ENCODE measurements at places on chromosomes 11 and 22.
A peak's percentile ranks its signal among the peaks of the same experiment; 100 is the strongest.

GRCh38 chr11:11220786-11221185 is 132.3 kb downstream of the CSNK2A3 start:
- no peak for DNase-seq

GRCh38 chr22:35598396-35598710 is 18.8 kb downstream of the MB start:
- DNase-seq, result no peak

DNA sequence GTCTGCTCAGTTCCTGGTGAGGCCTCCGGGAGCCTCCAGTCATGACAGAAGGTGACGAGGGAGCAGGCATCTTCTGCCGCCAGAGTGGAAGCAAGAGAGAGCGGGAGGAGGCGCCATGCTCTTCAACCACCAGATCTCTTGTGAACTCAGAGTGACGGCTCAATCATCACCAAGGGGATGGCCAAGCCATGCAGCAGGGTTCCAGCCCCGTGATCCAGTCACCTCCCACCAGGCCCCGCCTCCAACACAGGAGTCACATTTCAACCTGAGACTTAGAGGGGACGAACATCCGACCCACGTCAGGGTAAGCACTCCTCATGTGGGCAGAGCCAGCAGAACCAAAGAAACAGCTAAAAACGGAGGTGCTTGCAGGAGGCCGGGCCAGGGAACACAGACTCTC is 1470.5 kb downstream of the BRD1 start:
- DNase-seq, result no peak

- DNase-seq, result no peak
These were observed 94.2 kb downstream of the FCHSD2 start for GRCh38 chr11:73047773-73048371.

- DNase-seq, result no peak
These were observed 17.8 kb downstream of the AP1B1 start for GRCh38 chr22:29370537-29370936.

DNA sequence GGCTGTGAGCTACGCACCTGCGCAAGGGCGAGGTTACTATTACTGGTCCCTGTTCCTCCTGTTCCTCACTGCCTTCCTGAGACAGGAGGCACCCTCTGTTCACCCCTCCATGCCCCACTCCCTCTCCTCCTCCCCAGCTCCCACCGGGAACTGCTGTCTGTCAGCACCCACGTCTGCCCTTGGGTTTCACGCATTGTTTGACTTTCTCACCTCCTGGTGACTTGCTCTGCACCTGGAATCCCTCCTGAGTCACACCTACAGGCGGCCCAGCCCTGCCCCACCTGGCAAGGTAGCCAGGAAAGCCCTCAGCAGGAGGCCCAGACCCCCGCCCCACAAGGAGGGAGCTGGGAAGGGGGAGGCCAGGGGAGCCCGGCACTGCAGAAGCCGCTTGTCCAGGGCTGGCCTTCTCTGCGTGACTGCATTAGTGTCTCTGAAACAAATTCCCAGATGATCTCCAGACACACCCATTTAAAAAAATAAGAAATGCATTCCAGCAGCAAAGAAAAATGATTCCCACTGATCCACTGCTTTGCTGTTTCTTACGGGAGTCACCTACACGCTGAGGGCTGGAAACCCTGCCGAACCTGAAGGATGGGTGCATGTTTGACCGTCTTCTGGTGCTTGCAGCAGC is 86.4 kb downstream of the CELSR1 start:
- no peak for DNase-seq

GRCh38 chr11:43943372-43943930 is 1.0 kb downstream of the C11orf96 start:
- peak; percentile 26 for DNase-seq

DNA sequence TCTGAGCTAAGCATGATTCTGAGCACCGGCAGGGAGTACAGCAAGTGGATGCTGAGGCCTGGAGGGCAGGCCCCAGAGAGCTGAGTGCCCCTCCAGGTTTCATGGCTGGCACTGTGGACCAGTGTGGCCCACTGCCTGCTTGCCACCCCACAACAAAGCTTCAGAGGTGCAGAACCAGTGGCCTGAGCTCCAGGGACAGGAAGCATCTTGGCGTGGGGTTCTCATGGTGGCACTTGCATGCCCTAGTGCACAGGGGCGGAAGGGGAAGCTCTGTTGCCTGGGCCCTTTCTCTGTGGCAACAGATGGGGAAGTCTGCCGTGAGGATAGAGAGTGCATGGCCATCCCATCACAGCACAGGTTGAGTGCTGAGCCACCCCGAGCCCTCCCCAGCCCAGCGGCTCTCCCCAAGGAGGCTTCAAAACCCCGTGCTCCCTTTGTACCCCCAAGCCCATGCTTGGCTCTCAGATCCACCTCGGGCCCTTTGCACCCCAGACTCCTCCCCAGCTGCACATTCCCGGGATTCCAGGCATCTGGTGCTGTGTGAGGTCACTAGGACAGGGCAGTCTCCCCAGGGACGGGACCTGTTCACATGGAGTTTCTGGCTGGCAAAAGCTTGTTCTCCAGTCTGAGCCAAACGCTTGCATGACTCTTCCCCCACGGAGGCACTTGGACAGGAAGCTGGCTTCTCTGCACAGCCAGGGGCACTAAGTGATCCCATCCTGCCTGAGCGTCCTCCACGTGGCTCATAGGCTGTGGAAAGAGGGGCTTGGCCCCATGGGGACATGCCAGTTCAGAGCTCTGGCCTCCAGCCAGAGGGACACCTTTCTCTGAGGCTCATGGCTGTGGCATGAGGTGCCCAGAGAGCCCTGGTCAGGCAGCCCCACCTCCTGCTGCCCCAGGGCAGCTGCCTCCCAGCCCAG is 4.2 kb downstream of the SLC25A1 start:
- peak; percentile 50 for DNase-seq

DNA sequence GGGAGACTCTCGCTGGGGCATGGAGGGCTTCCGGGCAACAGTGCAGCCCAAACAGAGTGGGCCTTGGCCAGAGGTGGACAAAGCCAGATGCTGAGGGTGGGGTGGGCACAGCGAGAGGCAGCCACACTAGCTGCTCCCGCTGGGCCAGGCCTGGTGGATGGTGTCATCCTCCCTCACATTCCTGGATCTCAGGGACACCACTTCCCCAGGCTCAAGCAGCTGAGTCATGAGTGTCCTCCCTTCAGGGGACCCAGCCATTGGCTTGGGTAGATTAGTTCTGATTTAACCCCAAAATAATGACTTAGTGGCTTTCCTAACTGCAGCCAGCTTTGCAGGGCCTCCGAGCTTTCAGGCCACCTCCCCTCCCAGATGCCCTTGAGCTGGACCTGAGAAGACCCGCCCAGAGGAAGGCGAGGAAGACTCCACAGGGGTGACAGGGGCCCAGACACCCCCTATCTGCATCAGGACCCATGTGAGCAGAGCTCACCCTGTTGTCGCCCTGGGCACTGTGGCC is 25.9 kb upstream of the WNT7B start:
- DNase-seq, result peak; percentile 47

DNA sequence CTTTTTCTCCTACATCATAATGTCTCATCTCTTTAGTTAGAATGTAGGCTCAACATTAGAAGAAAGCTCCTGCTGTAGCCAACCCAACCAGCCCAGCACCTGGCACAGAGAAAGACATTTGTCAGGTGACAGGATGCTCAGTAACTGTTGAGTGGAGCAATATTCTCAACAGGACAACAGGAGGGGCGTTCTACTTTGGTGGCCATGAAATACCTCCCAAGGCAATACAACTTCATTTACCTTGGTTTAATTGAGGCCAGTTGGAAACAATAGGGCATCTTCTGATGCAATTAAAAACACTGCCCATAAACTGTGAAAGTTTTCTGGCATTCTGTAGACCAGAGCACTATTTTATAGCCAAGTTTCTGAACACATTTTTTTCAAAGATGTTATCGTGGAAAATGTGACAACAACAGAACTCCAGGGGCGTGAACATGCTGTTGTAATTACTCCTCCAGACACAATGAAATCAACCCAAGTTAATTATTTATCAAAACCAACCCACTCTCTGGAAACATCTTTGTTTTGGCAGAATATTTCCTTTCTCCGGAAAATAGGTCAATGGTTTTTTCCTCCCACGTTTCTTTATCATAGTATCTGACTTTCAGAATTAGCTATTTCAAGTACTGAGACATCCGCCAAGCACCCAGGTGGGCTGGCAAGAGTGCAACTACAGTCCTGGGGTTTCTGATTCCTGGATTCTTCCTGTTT is 538.1 kb downstream of the SOX6 start:
- peak; percentile 38 for DNase-seq

- DNase-seq, result no peak
These were observed 19.5 kb downstream of the MYBPC3 start for GRCh38 chr11:47332791-47333525.

- peak; percentile 19 for DNase-seq
These were observed 25.2 kb downstream of the FLRT1 start for GRCh38 chr11:64060861-64061444.

DNA sequence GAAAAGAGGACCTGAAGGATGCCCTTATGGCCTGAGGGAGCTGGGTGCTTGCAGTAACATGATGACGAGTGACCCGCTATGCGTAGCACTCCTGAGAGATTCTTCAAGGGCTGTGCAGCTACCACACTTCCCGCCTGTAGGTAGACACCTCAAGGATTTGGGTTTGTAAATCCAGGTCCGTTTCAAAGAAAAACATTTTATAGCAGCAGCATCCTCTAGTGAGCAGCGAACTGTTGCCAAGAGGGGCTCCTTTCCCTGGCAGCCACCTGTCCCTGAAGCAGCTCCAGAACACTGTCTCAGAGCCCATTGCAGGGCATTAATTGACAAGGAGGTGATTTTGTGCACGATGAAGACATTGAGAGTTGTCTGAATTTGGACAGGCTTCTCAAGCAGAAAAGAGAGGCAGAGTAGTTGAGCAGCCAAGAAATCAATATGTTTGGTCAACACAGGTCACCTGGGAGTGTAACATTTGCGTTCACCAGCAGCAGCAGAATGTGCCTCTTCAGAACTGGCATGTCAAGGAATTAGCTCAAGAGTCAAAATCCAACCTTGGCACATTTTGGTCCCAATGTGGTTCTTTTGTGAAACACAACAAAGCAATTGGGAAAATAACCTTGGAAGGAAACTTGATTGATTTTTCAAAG is 209.8 kb upstream of the MTNR1B start:
- DNase-seq, result no peak

DNA sequence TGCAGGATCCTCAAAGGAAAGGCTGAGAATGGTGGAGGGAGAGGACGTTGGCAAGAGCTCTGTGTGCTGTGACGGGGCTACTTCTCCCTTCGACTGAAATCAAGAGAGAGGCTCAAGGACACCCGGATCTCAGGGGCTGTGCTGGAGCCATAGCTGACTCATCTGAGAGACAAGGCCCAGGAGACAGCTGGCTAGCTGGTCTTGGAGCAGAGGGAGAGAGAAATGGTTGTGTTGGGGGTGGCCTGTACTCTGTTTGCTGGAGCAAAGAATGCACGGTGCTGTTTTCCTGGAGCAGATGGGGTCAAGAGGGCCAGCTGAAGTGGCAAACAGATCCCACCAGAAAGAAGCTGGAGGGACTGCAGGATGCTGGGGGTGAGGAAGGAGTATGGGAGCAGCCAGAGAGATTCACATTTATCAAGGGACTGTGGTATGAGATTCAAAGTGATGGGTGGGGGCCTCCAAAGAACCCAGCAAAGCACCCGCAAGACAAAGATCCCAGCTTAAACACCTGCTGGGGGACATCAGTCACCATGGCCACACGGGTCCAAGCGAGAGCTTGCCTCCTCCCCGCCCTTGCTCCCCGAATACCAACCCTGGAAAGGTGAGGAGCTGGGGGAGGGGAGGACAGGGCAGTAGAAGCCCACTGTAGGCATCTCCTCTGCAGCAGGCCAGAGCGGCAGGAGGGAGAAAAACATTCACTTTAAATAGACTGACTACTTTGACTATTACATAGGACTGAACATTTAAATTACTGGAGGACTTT is 40.8 kb downstream of the MAP6 start:
- DNase-seq, result no peak

- peak; percentile 34 for DNase-seq
These were observed 1.0 kb downstream of the MALAT1 start for GRCh38 chr11:65499713-65500386.

DNA sequence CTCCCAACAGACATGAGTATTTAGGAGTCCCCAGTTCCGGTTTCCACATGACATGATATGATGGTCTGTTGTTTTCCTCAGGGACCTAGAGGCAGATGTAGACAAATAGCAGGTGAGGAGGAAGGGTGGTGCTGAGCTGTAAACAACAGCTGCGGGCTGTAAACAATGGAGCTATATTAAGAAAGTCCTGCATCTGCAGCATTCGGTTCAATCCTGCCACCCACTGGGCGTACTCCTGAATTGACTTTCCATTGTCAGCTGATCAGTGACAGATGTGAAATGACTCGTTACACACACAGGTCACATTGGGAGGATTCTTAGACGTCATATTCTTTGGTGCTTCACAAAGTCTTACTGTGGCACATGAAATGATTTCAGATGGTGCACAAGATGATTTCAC is 26.8 kb upstream of the RAG1 start:
- DNase-seq, result no peak

- DNase-seq, result no peak
These were observed 68.2 kb downstream of the PPP2R1B start for GRCh38 chr11:111697933-111698371.

DNA sequence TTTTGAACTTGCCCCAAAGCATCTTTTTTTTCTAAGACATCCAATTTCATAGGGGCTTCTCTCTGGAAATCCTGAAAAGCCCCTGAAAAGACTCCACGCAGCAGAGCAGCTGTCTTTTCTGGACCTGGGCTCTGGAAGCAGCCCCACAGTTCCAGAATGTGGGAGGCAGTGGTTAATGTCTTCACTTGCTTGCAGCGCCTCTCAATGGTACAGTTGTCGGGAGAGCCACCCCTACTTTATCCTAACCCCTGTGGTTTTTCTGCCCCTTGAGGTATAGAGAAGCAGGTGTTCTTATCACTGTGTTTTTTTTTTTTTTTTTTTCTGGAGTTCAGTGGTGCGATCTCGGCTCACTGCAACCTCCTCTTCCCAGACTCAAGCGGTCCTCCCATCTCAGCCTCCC is 83.4 kb upstream of the SORL1-AS1 start:
- DNase-seq, result no peak

Measured in Caki2 (cell line).